ENCODE measurements at places on chromosomes 11 and 22.

DNA sequence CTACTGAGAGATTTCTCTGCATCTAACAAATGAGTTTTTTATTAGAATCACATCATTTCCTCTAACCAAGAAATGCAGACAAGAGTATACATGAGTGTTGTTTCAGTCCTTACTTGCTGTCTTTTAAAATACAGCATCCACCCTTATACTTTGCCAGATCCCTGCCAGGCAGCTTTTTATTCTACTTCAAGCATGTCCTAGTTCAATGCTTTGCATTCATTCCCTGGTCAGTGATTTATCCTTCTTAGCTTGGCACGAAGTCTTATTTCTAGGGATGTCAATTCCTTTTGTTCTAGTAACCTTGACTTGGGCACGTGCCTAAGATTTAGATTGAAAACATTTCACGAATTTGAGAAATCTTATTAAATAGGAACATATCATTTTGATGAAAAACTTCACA, 307.2 kb upstream of the MPPED2 start:
- no peak for DNase-seq

DNA sequence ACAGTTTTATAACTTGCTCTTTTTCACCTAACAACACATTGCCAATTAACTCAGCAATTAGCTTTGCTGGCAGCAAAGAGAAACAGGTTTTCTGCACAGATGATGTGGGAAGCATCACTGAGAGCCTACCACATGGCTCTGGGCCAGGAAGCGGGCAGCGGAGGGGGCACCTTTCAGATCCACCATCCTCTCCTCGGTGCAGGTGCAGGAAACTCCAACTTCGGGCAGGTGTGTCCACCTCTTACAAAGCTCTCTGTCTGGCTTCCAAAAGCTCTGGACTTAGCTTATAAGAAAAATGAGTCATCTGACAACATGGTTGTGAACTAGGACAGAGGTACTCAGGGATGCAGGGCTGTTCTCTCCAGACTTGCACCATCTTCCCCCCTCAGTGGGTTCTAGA, 77.0 kb downstream of the RPS6KA4 start:
- no peak for DNase-seq

DNA sequence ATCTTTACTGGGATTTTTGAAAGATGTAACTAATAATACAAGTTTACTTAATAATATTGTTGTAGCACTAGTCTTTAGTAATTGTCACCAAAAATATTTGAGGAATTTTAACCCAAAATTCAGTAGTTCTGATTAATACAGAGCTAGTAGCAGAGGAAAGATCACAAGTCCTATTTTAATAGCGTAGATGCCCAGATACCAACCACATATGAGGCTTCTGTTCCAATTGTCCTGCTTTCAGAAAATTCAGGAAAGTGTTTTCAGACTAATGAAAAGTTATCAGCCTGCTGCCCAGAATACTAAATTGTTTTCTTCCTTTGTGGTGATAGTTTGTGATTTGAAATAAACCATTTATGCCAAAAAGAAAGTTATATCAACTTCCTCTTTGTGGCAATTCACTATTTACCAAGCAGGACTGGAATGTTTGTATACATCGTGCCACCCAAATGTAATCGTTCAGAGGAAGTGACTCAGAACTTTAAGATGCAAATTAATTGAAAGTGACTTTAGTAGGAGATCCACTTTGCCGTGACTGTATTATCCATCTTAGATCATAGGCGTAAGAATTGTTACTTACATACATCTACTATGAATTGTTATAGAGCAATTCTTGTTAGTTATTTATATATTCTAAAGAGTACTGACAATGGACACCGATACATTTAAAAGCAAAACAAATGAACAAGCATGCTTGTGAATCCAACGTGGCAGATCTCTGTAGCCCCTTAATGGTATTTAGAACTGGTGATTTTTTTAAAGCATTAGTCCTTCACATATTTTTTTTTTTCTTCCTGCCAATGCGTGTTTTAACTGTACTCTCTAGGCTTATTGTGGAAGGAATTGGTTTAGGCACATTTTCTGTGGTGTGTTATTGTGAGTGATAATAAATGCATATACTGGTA, 231.0 kb downstream of the DDX10 start:
- DNase-seq, result no peak

GRCh38 chr22:32338757-32339156, 18.9 kb upstream of the RFPL3 start:
- no peak for DNase-seq

- DNase-seq, result no peak
These were observed 510 bp downstream of the PPME1 start for GRCh38 chr11:74171630-74171968.

GRCh38 chr11:35323076-35323868, 96.1 kb downstream of the SLC1A2 start:
- DNase-seq, result no peak

GRCh38 chr22:45154383-45154782, 9.3 kb upstream of the NUP50 start:
- DNase-seq, result no peak

DNA sequence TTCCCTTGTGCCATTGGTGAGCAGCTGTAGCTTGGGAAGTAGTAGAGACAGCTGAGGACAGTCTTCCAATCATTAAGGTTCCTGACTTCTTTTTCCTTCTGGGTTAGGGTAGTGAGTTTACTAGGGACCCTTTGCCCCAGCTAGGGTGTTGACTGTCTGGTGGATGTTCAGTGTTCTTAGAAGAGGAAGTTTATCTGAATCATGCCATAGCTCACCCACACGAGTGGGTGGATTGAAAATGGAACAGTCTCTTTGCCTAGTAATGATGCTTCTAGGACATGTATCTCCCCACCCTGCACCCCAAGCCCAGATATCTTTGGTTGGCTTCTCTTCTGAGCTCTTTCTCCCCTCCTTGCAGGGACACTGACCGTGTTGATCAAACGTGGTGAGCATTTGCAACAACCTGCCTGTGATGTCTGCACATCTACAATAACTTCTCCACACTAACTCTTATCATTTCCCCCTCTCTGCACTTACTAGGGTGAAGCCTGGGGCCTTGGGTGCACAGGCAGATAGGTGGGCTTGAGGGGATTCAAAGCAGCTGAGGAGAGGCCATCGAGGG, 57.1 kb upstream of the HORMAD2 start:
- no peak for DNase-seq

DNA sequence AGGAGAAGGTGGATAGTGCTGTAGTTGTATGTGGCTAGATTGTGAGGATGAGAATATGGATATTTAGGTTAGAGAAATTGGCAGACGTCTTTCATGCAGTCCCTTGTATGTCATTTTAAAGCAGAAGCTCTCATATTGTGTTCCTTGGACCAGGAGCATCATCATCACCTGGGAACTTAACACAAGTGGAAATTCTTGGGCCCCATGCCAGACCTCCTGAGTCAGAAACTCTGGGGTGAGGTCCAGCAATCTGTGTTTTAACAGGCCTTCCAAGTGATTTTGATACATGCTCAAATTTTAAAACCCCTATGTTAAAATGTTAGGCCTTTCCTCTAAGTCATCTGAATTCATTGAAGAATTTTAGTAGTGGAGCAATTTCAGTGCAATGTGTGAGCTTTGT, 34.8 kb downstream of the JHY start:
- no peak for DNase-seq

DNA sequence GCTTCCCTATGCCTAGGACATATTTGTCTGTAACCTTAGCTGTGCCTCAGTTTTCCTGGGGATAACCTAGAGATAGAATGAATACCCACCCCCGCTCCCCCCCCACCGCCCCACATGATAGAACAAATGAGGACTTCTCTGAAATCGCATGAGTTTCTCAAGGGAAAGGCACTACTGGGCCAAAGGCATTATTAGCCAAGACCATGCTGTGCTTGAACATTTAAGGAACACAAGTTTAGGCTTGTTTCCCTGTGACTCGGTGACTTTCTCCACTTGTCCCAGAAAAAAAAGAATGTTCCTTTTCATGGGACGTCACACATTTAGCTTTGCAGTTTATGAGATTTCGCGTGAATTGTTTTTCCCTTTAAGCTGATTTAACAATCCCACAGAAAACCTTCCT, 51.4 kb upstream of the CRTAM start:
- DNase-seq, result no peak

- DNase-seq, result no peak
These were observed 459.0 kb downstream of the SOX6 start for GRCh38 chr11:15897211-15897960.

- DNase-seq, result no peak
These were observed 3.6 kb upstream of the SLCO2B1 start for GRCh38 chr11:75147191-75147874.

- no peak for DNase-seq
These were observed 6.0 kb downstream of the C11orf97 start for GRCh38 chr11:94518300-94518699.

- no peak for DNase-seq
These were observed 337.6 kb downstream of the TBC1D22A start for GRCh38 chr22:47100019-47100418.

DNA sequence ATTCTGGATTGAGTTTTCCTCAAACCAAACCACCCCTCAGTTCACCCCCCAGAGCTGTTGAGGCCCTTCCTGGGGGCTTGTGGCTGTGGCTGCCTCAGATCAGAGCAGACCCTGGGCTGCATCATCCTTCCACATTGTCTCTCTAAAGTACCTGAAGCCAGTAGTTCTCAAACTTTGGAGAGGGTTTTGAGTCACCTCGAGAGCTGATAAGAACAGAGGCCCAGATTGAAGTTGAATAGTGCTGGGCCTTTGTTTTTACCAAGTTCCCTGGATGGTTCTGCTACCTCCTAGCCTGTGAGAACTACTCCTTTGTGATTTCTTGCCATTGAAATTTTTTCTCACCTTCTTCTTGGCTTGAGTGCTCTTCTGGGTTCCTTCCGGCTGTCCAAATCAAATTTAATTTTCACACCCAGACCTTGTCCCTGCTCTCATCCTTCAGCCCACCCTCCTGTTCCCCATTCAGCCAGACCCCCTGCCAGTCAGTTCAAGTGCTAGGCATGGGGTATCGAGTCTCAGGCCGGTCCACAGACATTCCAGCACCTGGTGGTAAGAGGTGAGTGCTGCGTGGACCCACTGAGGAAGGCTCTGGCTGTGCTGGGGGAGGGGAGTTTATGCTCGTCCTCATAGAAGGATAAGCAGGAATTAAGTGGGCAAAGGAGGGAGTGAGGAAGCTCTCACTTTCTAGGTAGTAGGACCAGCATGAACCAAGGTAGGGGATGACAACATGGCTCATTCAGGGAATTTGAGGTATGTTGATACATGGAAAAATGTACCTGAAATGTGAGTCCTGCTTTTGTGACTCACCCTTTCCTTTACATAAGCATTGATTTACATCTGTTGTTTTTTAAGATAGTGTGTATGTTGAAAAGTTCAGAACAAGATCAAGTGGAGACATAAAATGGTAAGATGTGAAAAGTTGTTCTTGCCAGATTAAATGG, 116.5 kb downstream of the PTPRJ start:
- DNase-seq, result no peak

DNA sequence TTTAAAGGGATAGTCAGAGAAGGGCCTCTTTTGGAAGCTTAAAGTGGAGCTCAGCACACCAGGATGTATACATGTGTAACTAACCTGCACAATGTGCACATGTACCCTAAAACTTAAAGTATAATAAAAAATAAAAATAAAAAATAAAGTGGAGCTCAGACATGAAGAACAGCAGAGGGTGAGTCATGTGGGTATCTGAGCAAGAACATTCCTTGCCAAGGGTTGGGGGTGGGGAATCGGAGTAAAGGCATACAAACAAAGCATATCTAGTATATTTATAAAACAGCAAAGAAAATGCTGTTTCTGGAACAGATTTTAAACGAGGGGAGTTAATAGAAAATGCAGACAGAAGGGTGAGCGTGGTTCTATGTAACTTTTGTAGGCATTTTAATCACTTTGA, 562.6 kb upstream of the ANO3 start:
- DNase-seq, result no peak

- DNase-seq, result no peak
These were observed 12.0 kb downstream of the STX3 start for GRCh38 chr11:59767225-59767611.

DNA sequence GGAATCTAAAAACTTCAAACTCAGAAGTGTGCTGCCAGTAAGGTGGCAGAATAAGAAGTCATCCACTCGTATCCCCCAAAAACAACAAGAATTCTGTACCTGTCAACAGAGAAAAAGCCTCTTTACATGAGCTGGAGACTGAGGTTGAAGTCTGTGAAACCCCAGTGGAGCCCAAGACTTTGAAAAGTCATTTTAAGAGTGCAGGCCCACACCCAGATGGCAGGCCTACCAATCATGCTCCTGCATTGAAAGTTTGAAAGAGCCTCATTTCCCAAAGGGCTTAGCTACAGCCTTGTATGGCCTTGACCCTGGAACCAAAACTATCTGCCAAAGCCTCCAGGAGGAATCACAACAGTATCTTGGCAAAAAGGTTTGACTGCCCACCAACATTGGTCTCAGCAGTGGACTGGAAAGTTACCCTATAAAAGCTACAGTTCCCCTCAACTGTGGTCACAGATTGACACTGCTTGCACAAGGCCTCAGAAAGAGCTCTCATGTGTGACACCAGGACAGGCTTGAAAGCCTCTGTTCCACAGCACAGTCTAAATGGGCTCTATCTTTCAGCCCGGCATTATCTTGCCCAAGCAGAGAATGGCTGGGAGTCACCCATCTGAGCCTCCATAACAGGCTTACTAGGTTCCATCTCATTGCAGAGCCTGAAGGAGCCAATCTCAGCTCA, 47.7 kb downstream of the SLC22A9 start:
- DNase-seq, result no peak

DNA sequence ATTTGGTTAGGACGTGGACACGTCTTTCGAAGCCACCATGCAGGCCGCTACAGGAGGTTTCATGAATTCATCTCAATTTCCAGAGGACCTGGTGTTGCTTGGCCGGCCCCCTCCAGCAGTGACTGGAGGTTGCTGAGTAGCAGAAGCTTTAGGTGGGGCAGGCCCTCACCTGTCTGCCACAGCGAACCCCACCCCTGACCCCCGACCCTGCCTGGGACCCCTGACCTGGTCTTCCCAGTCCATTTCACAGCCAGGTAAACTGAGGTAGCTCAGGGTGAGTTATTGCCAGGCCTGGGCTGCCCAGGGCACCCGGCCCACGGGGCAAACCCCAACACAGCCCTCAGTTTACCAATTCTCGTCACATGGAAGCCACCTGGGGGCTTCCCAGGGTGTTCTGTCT, 39.1 kb upstream of the SMIM38 start:
- no peak for DNase-seq

DNA sequence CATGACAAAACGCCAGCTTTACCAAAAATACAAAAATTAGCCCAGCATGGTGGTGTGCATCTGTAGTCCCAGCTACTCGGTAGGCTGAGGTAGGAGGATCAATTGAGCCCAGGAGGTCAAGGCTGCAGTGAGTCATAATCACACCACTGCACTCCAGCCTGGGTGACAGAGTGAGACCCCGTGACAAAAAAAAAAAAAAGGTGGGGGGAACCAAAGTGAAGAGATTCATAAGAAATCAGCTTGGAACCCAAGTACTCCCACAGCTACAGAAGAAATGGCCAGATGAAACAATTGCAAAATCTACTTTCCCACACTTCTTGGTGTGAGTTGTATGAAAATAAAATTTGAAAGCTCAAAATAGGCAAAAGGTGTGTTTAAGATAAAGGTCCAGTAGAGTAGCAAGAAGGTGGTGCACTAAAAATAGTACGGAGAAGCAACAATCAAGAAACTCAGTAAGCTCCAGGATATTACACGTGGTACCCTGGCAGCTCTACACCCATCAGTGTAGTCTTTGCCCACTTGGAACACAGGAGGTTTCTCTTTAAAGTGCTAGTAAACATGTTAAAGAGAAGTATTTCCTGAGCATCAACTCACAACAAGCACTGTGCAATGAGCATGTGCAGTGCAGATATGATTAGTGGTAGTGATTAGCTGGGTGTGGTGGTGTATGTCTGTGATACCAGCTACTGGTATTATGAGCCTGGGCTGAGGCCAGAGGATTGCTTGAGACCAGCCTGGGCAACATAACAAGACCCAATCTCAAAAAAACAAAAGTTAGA, 5.3 kb downstream of the HARBI1 start:
- no peak for DNase-seq

- DNase-seq, result no peak
These were observed 20.0 kb downstream of the PRRG4 start for GRCh38 chr11:32849761-32850160.

Data from NCI-H2029 (cell line).